ENCODE measurements at places on chromosomes 4 and X. TPM values are rescaled to one million over a fixed set of nuclear protein-coding genes. Genes with fewer than 3 reads are reported as not detected.

The SOX3 gene
- polyA plus RNA-seq, result not detected

The CITED1 gene
- not detected for polyA plus RNA-seq

The PQBP1 gene
- 99.8 TPM for polyA plus RNA-seq

The PLP2 gene
- 292 TPM for polyA plus RNA-seq

The RNF128 gene
- polyA plus RNA-seq, result not detected

Measured in IgD-negative memory B cell (primary cell).